RKO (cell line): ENCODE measurements at places on chromosomes 5 and 9.

- DNase-seq, result no peak
These were observed 98.4 kb downstream of the MAPKAP1 start for GRCh38 chr9:125608489-125609224.

DNA sequence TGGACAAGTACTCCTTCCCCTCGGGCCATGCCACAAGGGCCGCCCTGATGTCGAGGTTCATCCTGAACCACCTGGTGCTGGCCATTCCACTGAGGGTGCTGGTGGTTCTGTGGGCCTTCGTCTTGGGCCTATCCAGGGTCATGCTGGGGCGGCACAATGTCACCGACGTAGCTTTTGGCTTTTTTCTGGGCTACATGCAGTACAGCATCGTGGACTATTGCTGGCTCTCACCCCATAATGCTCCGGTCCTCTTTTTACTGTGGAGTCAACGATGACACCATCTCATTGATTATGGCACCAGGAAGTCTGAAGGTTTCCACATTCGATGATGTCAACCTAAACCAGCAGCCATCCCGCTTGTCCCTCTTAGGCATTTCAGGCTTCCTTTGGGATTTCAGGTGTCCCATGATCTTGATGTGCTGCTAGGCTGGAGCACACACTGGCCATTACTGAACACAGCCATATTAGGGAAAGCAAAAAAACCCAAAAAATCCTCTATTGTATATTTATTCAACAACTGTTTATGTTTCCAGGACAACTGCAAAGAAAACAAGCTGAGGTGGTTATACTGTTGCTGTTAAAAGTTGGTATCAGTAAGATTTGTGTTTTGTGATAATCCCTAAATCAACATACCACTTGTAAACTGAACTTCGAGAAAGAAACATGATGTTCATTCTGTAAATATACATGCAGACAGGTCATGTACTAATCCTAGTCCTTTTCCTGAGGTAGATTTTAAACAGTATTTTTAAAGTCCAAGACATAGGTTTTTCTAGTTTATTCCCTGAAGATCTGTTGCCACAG is 1.1 kb downstream of the PLPP6 start:
- DNase-seq, result peak; percentile 88

DNA sequence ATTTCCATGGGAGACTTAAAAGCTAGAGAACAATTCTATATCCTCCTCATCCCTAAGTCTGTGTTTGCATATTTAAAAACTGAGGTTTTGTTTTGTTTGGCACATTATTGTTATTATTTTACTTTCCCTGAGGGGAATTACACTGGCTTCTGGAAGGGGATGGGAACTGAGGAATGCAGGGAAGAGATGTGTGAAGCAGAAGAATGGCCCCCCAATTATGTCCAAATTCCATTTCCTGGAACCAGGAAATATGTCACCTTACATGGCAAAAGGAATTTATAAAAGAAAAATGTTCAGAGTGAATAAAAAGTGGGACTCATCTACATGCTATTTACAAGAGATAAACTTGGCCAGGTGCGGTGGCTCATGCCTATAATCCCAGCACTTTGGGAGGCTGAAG is 129.8 kb downstream of the MARCHF11 start:
- no peak for DNase-seq

DNA sequence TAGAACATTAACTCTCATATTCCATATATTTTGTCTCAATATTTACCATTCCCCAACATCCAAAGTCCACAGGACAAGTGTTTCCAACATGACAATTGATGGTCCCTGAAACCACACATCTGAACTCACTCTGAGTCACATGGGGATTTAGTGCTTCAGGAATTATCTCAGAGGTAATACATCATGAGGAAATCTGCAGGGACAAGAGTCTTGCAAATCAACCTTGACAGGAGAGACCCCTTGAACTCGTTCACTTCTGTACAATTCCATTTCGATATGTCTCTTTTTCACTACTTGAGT is 119.7 kb upstream of the ABCA1 start:
- DNase-seq, result no peak

DNA sequence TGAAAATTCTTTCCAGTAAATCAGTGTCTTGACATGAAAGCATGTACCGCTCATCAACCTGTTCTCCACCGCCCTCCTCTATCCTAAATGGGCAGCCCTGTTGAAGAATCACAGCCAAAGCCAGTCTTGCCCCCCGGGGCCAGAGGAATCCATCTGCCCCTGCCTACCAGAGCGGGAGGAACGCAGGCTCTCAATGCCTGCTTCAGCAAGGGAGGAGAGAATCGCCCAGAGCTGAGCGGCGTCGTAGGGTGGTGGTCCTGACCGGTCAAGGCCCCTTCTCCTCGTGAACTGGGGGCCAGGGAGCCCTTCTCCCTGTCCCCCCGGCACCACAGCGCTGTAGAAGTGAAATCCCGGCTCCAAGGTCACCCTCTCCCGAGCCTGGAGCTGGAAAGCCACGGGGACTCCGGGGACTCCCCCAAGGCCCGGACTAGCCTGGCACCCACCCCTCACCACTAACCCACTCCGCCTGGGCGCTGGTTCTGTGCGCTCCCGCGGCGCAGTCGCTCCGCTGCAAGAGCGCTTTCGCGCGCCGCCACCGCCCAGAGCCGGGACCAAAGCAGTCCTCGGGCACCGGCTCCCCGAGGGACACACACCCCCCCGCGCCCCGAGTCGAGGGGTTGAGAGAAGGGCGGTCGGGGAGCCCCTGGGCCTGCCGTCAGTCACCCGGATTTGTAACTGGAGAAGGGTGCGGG is 718 bp upstream of the TMEM215 start:
- no peak for DNase-seq

- peak; percentile 64 for DNase-seq
These were observed 161.1 kb downstream of the MAST4 start for GRCh38 chr5:66757219-66757833.

GRCh38 chr9:9603345-9603744 is 1009.5 kb downstream of the PTPRD start:
- DNase-seq, result no peak

- peak; percentile 94 for DNase-seq
These were observed 1.9 kb downstream of the DPM2 start for GRCh38 chr9:127935765-127936221.

- no peak for DNase-seq
These were observed 262.5 kb downstream of the GOLPH3 start for GRCh38 chr5:31911291-31912265.

GRCh38 chr5:125452991-125453390 is 706.6 kb upstream of the ZNF608 start:
- no peak for DNase-seq

DNA sequence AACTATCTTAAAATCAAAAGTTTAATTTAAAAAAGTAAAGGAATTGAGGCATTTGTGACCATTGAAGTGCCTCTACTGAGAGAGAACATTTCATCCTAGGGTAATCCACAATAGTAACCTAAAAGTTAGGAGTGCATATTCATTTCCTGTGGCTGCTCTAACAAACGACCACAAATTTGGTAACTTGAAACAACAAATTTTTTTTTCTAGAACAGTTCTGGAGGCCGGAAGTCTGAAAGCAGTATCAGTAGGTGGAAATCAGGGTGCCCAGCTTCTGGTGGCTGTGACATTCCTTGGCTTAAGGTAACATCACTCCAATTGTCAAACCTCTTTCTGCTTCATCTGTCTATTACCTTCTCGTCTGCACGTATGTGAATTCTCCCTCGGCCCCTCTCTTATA is 67.1 kb upstream of the SSBP2 start:
- DNase-seq, result no peak

- DNase-seq, result no peak
These were observed 13.8 kb downstream of the FOXE1 start for GRCh38 chr9:97866848-97867247.

DNA sequence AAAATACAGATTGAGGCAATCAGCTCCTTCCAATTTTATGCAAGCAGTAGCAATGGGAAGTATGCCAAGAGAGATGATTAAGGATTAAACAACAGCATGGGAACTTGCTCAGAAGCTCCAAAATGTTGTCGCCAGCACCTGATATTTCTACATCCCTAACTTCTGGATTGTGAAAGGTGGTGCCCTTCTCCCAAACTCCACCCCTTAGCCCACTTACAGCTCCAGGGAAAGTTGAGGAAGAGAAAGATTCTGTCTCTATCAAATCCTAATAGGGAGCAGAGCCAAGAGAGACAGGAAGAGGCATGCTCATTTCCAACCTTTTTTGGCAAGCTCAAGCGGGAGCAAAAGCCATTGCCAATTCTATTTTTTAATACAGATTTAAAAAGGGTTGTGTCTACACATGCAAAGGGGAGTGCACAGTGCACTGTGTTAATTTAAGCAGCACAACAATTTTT is 92.4 kb upstream of the NR3C1 start:
- DNase-seq, result no peak

GRCh38 chr9:8633784-8634183 is 834.2 kb upstream of the DMAC1 start:
- DNase-seq, result no peak

- DNase-seq, result no peak
These were observed 1.4 kb downstream of the PRR16 start for GRCh38 chr5:120465436-120465961.

GRCh38 chr5:121377461-121377860 is 474.2 kb upstream of the FTMT start:
- DNase-seq, result no peak

DNA sequence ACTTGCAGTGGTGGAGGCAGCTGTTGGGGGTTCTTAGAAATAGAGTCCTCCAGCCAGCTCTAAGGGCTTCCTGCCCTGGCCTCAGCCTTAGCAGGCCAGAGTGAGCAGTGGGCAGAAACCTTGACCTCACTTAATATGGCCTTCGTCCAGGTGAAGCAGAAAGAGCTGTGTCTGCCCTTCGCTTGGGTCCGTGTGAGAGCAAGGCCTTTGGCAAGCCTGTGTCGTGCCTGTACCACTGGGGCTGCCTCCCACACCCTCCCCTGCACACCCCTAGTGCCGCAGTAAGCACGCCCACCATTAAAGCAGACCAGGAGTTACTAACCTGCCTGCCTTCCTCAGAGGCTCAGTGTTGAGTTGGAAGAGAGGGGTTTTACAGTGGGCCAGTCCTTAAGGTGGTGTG is 13.6 kb downstream of the ARPC5L start:
- no peak for DNase-seq

DNA sequence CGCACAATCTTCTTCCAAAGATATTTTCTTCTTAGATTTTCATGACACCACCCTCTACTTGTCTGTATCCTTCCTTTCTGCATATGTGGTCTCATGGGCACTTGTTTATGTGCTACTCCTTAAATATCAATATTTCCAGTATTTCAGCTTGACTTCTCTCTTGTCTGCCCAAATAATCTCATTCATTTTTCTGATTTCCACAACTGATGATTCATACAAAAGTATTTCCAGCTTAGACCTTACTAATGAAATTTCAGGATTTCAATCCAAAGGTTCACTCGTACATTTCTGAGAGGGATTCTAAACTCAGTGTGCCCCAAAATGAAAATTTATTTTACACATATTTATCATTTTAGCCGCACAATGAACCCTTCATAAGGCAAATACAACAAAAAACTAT is 928.9 kb upstream of the C9orf72 start:
- no peak for DNase-seq

DNA sequence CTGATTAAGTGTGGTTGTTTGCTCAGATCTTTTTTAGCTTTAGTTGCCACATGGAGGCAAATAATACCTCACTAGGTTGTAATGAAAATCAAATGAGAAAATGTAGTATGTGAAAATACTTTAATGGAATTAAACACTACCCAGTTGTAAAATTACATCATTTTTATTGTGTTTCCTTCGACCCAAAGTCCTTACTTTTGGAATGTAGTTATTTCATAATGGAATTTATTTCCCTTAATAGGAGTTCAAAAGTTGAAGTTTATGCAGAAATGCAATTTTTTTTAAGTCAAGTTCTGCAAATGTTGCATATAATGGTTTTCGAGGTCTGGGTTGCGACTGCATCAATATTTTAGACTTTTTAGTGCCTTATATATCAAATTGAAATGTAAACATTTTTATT is 31.0 kb downstream of the TNPO1 start:
- DNase-seq, result no peak

DNA sequence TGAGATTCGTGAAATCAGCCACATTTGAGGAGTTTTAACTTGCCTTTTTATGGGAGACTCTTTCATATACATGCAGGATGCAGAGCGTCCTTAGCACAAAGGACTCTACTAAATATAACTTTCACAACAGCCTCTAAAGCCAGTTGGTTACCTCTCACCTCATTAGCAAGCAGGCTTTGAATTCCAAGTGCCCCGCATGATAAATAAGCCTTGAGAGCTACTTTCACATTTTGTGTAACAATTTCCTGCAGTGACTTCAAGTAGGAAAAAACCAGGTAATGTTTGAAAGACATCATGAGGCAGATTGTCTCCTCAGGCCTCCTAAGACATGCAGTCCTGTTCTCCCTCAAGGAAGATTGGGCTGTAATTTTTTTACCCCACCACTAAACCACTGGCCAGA is 50.5 kb downstream of the RALGPS1 start:
- DNase-seq, result no peak

- no peak for DNase-seq
These were observed 183.3 kb downstream of the SH3GL2 start for GRCh38 chr9:17761984-17762676.

- no peak for DNase-seq
These were observed 779.6 kb downstream of the CDH18 start for GRCh38 chr5:19208397-19208796.

GRCh38 chr9:113547501-113547900 is 84.0 kb downstream of the RGS3 start:
- no peak for DNase-seq

DNA sequence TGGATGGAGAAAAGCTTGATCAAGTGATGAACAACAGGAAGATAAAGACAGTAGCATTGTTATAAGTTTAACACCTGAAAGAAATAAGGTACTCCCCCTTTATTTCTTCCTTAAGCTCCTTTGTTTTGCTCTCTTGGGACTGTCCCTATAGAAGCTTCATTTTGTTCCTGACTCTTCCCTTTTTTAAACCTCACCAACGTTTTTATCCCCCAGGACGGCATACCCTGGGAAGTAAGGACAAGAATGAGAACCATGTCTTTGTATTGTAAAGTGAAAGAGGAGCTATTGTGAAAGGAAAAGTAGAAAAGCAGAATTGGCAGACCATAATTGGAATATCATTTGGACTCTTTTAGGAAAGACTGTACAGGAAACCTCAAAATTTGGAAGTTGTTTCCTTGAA is 1368.6 kb upstream of the C9orf72 start:
- DNase-seq, result no peak

- DNase-seq, result no peak
These were observed 19.5 kb downstream of the MARCHF6 start for GRCh38 chr5:10372726-10373709.

DNA sequence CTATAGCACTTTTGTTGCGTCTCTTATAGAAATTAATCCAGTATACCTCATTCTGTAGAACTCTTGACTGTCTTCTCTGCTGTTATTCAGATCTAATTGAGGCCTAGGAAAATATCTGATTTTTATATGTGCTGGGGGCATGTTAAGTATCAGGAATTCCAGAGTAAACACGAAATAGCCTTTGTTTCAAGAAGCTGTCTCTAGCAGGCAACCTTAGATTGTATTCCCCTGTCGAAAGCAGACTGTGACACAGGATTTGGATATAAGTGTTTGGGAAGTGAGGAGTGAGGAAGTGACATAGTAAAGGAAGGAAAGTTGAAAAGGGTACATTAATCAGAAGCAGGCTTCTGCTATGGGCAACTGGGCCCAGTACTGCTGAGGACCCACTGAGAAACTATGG is 72.1 kb upstream of the RASA1 start:
- no peak for DNase-seq
